ENCODE measurements at places on chromosomes 6 and 20.

DNA sequence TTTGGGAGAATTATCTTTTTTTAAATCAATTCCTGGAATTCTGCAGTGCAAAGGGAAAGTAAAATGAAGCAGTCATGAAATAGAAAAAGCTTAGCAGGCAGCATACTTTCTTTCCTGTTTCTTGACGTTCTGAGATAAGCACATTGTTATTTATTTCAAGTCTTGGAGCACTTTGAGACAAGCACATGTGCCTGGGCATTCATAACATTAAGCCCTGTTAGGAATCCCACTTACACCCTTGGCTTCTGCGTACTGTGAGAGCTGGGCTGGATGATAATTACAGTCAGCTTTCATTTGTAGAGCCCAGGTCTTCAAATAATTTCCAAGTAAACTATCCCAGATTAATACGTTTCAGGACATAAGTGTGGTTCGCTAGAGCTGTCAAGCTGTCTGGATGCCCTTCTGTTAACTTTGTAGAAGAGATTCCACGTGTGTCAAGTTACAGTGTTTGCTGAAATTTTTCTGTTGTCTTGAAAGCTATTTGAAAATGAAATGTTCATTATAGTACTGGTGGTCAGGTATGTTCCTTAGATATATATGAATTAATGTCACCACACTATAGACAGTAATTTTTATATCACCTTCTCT is 8.9 kb downstream of the FARS2 start:
- DNase-seq = no peak

- no peak for DNase-seq
Observed at GRCh38 chr20:62787321-62787720, 9.0 kb upstream of the MRGBP start.

DNA sequence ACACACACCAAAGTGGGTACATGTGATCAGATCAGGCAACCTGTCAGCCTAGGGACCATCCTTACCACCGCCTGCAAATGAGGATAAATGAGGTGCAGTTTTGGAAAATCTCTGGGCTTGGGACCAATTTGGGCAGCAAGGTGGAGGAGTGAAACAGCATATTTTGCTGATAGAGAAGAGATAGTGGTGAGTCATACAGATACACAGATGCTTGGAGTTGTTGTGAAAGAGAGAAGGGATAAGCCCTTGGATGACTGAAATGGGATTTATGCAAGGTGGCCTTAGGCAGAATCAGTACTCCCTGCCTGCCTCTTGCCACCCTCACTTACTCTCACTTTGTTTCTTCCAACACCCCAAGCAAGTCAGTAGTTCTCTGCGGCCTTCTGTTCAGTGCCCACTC is 34.7 kb downstream of the BMP2 start:
- DNase-seq = no peak

DNA sequence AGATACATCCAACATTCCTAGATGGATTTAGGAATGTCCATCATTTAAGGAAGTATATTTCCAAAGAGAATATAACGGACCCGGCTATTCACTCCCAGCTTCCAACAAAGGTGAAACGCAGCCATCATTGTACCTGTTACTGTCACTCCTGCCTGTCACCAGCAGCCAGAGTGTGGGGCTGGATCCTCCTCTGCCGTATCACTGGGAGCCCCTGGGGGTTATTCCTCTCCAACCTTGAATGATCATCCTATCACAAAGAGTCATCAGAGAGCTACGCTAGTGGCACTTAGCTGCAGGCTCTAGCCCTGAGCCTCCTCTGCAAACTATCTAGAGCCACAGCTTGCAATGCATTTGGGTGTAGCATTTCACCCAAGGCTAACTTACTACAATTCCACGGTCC is 73.6 kb upstream of the NHSL1 start:
- no peak for DNase-seq

- no peak for DNase-seq
Observed at GRCh38 chr6:25670793-25671513, 18.9 kb downstream of the SCGN start.

- DNase-seq = no peak
Observed at GRCh38 chr6:49766762-49767161, 20.3 kb downstream of the PGK2 start.

DNA sequence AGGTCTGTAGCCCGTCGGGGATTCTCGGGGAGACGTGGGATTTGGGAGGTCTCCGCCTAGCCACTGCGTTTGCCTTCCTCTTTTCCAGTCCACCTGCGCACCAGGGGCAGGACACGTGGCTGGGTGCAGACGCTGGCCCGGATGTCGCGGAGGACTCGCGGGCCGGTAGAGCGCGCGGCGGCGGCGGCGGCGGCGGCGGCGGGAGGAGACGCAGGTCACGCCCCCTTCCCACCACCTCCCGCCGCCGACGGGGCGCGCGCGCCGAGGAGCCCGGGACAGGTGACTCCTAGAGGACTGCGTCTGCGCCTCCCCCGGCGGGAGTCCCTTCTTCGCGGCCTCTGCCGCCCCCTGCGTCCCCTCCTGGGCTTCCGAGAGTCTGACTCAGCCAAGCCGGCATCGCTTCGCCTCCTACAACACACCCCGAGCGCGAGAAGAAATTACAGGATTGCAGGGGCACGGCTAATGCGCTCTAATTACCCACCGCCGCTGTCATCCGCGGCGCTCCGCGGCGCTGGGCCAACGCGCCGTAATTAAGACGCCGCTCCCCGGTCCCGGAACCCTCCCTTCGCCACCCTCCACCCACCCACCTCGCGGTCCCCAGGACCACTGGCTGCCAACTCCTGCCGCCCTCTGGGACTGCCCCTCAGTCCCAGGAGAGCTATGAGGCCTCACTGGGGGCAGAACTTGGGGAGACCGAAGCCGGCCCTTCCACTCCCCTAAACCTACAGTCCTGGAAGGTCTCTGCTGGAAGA is 124.5 kb downstream of the MRPL14 start:
- DNase-seq = peak; percentile 60

DNA sequence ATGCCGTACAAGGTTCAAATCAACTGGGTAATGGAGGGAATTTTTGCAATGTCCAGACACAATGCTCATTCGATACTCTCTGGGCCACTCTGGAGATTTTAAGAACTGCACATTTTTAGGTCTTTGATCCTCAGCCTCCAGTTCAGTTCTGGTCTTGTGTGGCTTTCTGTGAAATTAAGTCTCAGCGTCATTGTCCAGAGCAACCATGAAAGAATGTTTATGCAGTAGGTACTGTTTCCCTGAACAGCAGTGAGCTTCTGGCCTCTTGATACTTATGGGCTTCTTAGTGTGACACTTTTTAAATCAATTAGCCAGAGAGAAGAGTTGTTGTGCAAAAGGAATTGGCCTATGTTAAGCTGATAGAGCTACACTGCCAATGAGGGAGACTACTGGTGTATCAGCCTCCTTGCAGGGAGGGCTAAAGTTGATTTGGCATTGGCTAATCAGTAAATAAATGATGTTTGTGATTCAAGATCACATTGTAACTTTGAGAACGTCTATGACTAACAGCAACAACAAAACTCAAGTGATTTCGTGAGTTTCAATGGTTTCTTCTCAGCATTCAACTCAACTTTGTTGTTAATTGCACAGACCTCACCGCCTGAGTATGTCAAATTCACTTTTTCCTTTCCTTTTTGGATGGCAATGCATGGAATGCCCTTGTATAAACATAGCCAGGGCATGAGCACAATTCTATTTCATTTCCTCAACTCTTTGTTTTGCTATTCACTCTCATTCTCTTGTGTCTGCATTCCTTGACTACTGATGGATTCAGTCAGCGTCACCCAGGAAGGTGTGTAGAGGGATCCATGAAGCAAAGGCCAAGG is 85.1 kb downstream of the GJA1 start:
- no peak for DNase-seq

- DNase-seq = no peak
Observed at GRCh38 chr20:11861479-11861878, 56.2 kb upstream of the BTBD3 start.
